ENCODE measurements at places on chromosomes 3 and 15. TPM values are rescaled to one million over a fixed set of nuclear protein-coding genes. Genes with fewer than 3 reads are reported as not detected.

Gene LRRC15
- total RNA-seq = not detected

Gene ITIH3
- total RNA-seq = not detected

Gene CD200R1
- total RNA-seq = 3.8 TPM

Gene RFTN1
- total RNA-seq = 92.4 TPM

Gene CPNE9
- 0.17 TPM for total RNA-seq

Gene POU1F1
- total RNA-seq = not detected

Gene ITPKA
- 3.8 TPM for total RNA-seq

Gene LRTM1
- total RNA-seq = not detected

Gene PPARG
- 4.6 TPM for total RNA-seq

Gene DZIP1L
- total RNA-seq = 0.09 TPM

Gene GRK7
- not detected for total RNA-seq

DNA sequence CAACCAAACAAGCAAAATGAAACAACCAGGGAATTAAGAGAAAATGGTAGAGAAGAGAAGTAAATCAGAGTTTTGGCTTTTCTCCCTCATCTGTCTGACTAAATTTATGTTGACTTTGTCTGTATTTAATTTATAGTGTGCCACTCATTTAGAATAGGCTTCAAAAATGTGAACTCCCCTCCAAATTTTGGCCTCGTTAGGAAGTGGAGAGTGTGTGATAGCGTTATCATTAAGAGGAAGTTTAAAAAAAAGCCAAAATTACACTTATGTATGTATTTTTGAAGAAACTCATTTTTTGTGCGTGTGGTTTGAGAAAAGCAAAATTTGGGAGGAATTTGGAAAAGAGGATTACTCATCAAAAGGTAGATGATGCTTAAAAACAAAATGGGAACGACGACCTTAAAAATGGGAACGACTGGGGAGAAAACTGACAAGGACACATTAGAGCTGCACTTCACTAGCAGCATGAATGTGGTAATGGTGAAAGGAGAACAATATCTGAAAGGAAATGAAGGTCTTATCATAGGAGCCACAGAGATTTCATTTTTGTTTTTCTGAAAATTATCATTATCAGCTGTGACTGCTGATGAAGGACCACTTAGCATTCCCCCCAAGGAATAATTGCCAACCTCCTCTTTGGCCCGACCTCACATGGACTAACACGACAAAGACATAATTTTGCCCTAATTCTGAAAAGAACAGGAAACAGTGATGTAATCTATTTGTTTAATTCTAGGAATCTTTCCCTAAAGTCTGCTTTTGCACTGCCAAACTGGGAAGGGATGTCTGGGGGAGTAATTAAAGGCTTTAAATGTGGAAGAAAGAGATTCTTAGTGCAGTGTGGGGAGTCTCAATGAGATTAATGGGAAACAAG, 163.2 kb upstream of the P2RY1 start:
- DNase-seq = no peak

- DNase-seq = no peak
These were observed 179.3 kb downstream of the POTEB3 start for GRCh38 chr15:21260966-21261395.

DNA sequence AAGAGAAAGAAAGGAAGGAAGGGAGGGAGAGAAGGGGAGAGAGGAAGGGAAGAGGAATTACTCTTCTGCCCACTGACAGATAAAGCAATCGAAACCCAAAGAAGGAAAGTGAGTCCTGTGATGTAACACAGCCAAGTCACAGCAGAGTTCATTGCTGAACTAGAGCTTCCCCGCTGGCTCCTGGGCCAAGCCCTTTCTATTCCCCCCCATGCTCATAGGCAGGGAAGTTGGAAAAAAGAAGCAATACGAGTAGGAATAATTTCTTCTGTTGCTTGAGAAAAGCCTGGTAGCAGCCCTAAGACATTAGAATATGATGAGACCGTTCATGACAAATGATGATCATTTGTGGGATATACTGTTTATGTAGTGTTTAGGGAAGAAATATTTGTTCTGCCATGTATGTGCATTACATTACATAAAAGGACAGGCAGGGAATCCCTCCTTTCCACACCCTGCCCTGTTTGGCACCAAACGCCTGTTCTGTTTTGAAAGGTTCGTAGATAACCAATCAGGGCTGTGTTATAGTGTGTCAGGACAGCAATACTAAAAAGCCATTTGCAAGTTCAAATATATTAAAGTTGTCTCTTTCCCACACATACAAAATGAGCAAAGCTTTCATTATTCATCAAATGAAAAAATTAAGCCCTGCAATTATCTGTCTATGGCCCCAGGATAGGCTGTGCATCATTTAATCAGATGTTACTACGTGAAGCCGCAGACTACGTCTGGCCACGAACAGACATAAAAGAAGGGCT, 111.0 kb upstream of the TRPM1 start:
- no peak for DNase-seq

DNA sequence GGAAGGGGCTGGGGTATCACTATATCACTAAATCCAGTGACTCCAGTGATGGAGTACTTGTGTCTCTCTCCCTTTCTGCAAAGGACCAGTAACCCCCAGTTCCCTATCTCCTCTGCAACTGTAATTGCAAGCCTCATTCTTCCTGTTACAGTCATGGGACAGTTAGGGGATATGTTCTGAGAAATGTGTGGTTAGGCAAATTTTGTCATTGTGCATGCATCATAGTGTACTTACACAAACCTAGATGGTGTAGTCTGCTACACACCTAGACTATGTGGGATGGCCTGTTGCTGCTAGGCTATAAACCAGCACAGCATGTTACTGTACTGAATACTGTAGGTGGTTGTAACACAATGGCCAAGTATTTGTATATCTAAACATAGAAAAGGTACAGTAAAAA, 2.2 kb downstream of the VPS8 start:
- DNase-seq = peak; percentile 71

DNA sequence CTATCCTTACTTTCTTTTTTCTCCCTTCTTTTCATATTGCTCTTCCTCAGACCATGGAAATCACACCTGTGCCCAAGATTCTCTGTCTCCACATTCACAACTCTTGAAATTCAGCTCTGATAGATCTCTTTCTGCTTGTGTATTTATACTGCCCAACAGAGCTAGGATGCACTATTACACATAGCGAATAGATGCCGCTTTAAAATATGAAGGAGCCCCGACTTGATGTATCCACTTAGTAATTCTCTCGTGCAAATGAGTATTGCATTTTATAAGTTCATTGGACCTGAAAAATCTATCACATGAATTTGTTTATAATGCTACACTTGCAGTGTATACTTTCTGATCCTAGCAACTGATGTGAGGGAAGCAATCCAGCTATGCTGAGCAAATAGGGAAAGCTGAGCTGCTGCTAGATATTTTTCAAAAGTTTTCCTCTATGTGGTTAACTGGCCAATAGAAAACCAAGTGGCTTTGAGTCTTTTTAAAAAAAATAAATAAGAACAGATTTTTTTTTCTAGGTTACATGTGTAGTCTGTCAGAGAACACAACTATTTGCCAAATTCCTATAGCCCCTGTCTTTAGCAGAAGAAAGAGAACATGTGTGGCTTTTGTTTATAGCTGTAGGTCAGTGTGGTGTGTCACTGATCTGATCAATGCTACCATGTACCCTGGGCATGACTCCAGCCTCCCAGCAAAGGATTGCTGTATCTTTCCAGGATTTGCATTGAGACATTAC, 64.3 kb upstream of the LEKR1 start:
- DNase-seq = no peak

DNA sequence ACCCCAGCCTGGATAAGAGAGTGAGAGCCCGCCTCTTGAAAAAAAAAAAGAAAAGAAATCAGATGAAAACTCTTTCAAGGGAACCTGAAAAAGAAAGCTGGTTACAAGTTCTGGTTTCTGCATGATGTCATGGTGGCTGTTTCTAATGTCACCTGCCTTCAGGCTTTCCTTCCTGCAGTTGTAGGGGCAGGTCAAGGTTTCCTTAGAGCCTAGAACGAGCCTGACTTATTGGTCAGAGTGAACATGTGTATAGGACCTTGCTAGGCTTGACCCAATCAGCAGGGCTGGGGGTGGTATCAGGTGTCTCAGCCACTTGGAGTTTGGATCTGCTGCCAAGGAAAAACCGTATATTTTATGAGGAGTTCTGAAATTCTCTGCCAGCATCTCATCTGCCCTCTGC, 3.8 kb downstream of the IVD start:
- DNase-seq = peak; percentile 68

DNA sequence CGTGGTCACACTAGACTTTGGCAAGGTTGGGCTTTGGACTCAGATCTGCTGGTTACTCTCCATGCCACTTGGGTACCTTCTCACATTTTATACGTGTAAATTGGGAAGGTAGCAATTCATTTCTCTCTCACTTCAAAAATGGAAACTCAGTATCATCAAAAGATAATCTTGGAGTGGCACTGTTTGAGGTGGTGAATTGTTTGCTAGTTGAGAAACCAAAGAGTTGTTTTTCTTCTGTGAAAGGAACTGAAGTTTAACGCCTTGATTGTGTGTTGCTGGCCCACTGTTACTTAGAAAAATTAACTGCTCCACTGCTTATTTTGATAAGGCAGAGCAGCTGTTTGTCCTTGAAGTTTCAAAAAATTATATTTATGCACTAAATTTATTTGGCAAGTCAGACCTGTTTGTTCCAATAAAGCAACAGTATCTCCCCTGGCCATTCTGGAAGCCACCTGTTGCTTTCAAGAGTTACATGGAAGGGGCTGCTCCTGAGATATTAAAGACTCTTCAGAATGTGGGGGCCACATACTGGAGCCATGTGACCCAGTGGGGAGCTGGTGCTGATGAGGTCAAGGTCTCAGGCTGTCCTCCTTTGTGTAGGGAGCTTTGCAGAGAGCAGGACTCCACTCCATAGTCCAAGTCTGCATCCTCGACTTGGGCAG, 16.2 kb downstream of the PLCL2 start:
- DNase-seq = no peak

GRCh38 chr3:134076851-134077250, 47.1 kb upstream of the SLCO2A1 start:
- DNase-seq = no peak

GRCh38 chr15:29664406-29664805, 157.9 kb downstream of the TJP1 start:
- no peak for DNase-seq

DNA sequence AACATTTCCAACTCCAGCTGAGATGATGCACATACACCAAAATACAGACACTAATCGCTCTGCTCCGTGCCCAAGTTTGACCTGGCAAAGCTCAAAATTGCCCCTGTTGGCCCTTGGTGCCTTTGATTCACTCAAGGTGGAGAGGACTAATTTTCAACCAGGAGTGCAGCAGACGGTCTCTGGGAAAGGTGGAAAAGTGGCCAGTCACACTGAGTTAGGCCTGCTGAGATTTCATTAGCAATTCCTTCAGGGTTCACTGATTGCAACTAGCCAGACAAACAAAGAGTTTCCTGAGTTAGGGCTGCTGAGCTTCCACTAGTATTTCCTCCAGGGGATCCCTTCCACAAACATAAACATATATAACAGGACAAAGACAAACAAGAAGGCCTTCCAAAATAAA, 28.7 kb upstream of the LHFPL4 start:
- DNase-seq = no peak

GRCh38 chr15:69200832-69201745, 40.7 kb downstream of the GLCE start:
- no peak for DNase-seq

DNA sequence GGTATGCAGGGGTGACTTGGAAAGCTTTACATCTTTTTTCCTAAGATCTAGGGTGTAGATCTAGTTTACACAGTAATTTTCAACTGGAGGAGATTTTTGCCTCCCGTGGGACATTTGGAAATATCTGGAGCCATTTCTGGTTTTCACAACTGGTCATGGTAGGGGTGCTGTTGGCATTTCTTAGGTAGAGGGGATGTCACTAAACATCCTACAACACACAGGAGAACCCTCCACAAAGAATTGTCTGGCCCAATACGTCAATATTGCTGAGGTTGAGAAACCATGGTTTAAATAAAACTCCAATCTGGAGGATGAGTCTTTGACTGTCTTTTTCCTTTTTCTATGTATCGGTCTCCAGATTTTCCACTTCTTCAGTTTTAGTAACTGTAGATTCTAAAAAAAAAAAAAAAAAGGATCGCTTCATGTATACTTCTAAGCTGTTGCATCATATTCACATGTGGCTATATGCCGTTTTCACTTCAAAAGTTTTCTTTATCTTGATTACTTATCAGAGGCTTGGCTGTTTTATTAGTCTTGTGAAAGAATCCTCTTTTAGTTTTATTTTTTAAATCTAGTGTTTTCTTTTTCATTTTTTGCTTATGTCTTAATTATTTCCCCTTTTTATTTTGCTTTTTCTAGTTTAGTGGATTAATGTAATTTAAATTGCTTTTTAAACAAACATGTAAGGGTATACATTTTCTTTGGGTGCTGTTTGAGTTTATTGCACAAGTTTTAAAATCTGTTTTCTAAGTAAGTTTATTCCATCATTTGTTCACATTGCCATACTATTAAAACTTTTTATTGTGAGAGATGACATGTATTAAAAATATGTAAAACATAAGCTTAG, 21.2 kb downstream of the UBE2Q2 start:
- no peak for DNase-seq

DNA sequence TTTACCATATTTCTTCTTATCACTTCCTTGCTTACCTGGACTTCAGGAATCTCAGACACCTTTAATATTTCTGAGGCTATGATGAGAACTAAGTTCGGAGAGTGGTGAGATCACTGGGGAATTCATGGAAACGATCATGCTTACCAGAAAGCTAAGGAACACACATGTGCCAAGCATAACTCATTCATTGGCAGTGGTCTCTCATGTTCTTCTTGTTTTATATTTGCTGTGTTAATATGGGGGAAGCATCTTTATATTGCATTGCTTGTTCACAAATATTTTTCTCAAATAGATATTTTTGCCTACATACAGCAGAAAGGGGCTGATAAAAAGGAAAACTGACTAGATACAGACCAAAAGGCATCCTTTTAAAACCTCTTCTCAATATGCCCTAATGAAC, 55.8 kb downstream of the COL6A6 start:
- DNase-seq = no peak

- no peak for DNase-seq
These were observed 137.6 kb downstream of the ADAMTS17 start for GRCh38 chr15:100204211-100204610.

DNA sequence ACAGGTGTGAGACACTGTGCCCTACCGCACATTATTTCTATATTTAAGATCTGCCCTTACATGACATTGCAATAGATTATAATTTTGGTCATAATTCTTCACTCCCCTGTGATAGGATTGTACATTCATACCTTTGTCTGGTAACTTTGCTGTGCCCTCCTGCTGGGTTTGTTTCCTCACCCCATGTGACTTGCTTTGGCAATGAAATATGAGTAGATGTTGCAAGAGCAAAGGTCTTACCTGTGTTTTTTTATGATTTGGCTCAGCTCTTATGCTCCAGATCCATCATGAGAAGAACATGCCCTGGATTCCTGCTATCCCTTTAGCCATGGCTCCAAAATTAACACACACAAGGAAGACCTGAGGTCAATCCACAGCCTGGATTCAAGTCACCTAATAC, 137.7 kb upstream of the EOMES start:
- DNase-seq = no peak

GRCh38 chr15:58694641-58695398, 54.7 kb downstream of the ADAM10 start:
- no peak for DNase-seq

GRCh38 chr15:67855842-67856241, 16.0 kb upstream of the RNU6-1 start:
- DNase-seq = no peak

Measured in activated CD4-positive, alpha-beta T cell treated with anti-CD3 and anti-CD28 coated beads, Interleukin-2, amount 10 ng/mL, durations not matched to agents 24 days and 14 days (primary cell).